ENCODE measurements at places on chromosomes 3 and 15.

- no peak for DNase-seq
Measured at GRCh38 chr3:29064085-29064484, 216.8 kb upstream of the RBMS3 start.

GRCh38 chr3:83890039-83890762, 1068.6 kb upstream of the CADM2 start:
- no peak for DNase-seq

GRCh38 chr3:59885101-59885500, 835.3 kb upstream of the CFAP20DC start:
- no peak for DNase-seq

GRCh38 chr3:193347521-193348501, 30.7 kb downstream of the ATP13A5 start:
- DNase-seq, result no peak

- no peak for DNase-seq
Measured at GRCh38 chr3:25940935-25941334, 151.0 kb downstream of the OXSM start.

- no peak for DNase-seq
Measured at GRCh38 chr3:128999102-128999501, 2.0 kb upstream of the EFCC1 start.

GRCh38 chr3:26105261-26105660, 315.4 kb downstream of the OXSM start:
- no peak for DNase-seq

GRCh38 chr15:36177590-36178302, 401.7 kb upstream of the CDIN1 start:
- no peak for DNase-seq

GRCh38 chr3:105827959-105828358, 40.9 kb downstream of the CBLB start:
- peak; percentile 45 for DNase-seq

- DNase-seq, result no peak
Measured at GRCh38 chr15:64813075-64813474, 12.4 kb downstream of the PIF1 start.

- DNase-seq, result no peak
Measured at GRCh38 chr3:164791263-164791662, 287.0 kb downstream of the SI start.

GRCh38 chr3:27279123-27279522, 90.1 kb downstream of the NEK10 start:
- DNase-seq, result no peak

DNA sequence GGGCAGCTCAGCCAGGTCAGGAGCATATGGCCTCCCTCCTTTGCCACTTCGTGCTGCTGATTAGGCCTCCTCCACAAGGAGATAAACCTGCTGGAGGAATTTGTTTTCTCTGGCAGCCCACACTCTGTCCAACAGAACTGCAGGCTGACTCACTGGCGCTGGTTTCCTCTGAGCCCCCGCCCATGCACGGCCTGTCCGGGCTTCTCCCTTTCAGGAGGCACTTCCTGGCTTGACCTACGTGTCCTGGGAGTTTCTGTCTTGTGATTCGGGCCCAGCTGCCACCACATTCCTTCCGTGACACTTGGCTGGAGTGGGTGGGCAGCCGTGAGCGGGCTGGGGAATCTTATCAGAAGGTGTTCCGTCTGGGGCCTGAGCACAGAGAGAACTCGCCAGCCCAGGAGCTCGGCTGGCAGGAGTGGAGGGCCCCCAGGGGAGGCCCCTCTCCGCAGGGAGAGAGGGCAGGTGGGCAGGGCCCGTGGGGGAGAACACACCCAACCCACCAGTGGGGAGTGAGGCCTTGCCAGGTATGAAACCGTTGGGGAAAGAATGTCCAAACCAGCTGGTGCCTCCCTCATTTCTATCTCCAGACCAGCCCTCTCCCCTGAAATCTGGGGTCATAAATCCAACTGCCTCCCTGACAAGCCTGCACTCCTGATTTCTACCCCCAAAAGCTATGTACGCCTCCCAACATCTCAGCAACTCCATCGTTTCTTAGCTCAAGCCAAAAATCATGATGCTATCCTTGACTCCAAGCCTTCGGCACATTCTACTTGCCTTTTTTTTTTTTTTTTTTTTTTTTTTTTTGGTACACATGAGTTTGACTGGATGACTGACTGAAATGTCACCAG, 110.6 kb upstream of the MEF2A start:
- peak; percentile 93 for DNase-seq

DNA sequence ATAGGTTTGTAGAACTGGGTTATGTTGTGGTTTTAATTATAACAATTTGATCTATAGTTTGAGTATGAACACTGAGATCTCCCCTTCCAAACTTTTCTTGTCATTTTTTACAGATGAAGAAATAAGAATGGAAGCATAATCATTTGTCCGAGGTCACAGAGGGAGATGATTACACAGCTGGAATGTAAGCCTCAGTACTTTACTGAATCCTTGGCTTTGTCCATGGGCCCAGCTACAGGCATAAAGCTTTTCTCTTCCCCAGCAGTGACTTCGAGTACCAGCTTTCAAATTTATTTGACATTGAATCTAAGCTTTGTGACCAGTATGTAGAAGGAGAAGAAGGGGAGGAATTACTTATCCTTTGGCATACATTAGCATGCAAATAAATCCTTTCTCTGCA, 80.9 kb upstream of the DCBLD2 start:
- no peak for DNase-seq

- DNase-seq, result no peak
Measured at GRCh38 chr15:96894659-96895058, 564.2 kb downstream of the NR2F2 start.

DNA sequence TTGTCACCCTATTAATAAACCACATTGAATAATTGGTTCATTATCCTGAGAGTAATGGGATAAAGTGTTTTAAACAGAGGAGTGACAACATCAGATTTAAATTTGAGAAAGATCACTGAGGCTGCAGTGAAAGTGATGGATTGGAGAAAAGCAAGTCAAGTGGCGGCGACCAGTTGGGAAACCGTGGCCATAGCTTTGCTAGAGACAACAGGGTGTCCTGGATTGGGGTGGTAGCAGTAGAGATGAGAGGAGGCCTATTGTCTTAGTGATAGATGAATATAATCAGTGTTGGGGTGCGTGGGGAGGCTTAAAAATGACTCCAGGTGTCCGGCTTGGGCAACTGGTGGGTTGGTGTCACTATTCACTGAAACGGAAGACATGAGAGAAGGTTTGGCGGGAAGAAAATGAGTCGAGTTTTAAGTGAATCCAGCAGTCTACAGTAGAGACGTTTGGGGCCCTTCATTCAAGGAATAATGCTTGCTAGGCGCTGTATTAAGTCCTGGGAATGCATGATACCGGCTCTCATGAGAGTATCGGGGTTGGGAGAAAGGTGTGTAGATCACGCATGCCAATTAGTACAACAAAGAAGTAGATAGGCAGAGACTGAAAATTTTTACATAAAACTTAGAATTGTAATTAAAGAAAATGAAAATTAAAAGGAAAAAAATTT, 819 bp downstream of the NEK4 start:
- peak; percentile 19 for DNase-seq
